ENCODE measurements at places on chromosomes 7 and 10.

DNA sequence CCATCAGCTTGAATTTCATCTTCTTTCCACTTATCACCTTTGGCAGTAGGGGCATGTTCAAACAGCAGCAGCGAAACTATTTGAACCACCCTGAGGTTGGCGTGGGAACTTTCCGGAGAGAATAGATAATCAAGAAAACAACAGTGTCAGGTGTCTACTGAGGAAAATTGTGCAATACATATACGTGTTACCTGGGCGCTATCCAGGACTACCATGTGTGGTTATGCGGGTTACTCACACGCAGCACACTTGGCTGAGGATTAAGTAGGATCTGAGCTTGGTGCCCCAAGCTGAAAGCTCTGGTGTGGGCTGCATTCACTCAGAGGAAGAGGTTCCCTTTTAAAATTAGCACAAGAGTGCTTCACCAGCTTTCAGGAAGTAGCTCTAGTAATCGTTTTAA lies 8.8 kb upstream of the ABI1 start:
- DNase-seq: peak; percentile 21

GRCh38 chr10:16386855-16387254 lies 50.0 kb upstream of the PTER start:
- no peak for DNase-seq

- no peak for DNase-seq
Observed at GRCh38 chr10:14751014-14751896, 23.4 kb downstream of the FAM107B start.

GRCh38 chr10:91036807-91037411 lies 116.0 kb upstream of the ANKRD1 start:
- DNase-seq: no peak

DNA sequence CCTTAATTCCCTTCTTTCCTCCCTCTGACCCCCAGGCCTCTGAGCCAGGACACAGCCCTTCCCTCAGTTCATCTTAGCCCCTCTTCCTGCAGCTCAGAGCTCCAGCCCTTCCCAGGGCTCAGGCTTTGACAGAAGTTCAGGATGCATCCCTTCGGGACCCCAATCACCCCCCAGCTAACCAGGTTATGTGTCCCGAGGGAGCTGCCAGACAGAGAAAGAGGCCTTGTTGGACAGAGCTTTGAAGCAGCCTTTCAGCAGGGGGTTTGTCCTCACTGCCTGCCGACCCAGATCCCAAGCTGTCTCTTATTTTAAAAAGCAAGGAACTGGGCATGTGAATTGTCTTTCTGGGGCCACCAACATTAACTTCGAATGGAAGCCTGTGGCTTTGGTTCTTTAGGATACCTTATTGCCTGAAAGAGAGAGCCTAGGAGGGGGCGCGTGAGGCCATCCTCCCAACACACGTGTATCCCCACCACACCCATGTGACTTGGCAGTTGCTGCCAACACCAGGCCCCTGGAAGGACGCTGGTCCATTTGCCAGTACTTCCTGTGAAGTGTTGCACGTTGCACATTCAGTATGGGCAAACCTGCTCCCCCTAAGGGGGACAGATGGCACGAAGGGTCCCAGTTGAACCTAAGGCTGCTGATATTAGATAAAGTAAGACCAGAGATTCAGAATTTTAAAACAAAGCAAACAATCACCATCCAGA lies 858 bp downstream of the CCDC136 start:
- DNase-seq: no peak

DNA sequence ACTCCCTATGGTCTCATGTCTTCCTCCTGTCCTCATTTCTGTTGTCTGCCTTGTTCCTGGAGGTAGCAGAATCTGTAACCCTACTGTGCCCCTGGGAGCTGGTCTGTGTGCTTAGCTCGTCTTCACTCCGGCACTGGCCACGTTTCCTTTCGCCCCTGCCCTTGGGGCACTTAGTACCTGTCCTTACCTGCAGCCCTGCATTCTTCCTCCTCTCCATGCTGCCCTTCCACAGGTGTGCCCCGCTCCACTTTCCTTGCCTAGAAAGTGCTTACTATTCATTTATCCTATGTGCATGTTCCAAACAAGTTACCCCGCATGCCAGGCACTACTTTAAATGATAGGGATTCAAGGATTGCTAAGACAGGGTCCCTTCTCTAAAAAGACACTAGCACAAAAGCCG lies 199.9 kb upstream of the ZMIZ1 start:
- DNase-seq: no peak

DNA sequence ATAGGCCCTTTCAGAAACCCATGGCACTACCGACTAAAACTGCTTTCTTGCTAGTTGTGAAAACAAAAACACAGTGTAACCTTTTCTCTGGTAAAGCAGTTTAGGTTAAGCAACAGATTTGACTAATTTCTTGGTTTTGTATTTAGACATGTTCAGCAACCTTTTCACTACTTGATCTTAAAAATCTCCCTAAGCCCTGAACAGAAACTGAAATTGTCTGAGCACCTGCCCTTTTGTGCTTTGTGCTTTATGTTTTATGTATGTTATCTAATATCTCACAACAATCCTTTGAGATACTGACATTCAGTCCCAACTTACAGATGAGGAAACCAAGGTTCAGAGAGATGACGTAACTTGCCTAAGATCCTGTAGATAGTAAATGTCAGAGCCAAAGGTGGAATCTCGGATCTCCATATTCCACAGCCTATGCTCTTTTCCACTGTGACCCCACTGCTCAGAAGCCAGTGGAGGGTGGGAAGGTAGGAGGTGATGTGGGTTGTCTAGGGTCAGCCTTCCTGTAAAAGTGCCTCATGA lies 146.6 kb downstream of the LCOR start:
- no peak for DNase-seq

GRCh38 chr10:93613126-93613525 lies 789 bp downstream of the PDE6C start:
- DNase-seq: no peak

DNA sequence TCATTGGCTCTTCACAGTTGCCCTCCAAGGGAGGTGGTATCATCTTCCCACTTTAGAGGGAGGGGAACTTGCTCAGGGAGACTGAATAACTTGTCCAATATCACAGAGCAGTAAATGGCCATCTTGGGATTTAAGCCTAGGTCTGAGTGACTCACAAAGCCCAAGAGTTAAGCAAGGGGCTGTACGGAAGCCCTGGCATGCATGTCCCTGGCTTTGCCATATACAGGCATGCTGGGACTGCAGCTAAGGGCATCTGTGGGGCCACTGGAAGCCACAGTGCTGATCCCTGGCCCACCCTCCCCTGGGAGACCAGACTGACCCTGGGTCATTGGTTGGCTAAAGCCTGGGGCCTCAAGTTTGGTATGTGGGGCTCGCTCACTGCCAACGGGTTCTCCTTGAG lies 3.1 kb downstream of the VSIR start:
- DNase-seq: no peak

- no peak for DNase-seq
Observed at GRCh38 chr7:51366930-51367613, 50.5 kb upstream of the COBL start.

DNA sequence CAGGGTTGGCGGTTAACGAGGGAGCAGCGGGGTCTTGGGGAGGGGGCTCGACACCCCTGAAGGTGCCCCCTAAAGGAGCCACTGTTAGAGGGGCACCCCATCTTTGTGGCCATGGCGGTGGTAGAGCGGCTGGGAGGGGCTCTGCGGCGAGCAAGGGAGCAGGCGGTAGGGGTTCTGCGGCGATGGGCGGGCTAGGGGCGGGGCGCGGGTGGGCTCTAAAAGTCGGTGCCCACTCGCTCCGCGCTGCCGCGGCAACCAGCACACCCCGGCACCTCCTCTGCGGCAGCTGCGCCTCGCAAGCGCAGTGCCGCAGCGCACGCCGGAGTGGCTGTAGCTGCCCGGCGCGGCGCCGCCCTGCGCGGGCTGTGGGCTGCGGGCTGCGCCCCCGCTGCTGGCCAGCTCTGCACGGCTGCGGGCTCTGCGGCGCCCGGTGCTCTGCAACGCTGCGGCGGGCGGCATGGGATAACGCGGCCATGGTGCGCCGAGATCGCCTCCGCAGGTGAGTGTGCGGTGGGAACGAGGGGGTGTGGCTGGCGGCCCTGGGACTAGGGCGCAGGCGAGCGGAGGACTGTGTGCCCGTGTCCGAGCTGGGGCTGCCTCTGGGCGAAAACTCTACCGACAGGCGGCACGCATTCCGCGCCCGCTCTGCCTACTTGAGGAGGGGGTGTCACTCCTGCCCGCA lies at the start of gene MEST:
TSS of gene MEST (plus strand) at position 245 of the 682 bp plus-strand sequence. CDS start at position 474, 229 bp downstream.
- no peak for DNase-seq

Data from stimulated activated CD4-positive, alpha-beta T cell treated with anti-CD3 and anti-CD28 coated beads, Interleukin-2, amount 100 ng/mL, for 24 hours (primary cell).